ENCODE measurements at places on chromosomes 1 and 21. TPM values are rescaled to one million over a fixed set of nuclear protein-coding genes. Genes with fewer than 3 reads are reported as not detected.
A peak's percentile ranks its signal among the peaks of the same experiment; 100 is the strongest.

DNA sequence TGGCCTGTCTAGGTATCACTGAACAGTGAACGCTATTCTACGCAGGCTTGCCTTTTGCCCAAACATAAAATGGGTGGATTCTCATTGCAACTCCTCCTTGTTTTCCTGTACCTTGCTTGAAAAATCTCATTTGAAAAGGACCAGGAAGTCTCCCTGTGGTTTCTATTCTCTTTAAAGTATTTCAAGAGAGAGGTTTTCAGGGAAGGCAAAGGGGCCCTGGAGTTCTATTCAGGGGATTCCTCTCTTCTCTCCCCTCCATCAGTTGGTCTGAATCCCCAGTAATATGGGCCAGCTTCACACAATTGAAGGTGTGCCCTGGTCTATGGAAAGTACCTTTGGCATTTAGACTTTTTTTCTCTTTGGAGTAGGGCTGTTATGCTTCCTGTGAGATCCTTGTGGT, 311.3 kb downstream of the RGS7 start:
- DNase-seq = no peak

DNA sequence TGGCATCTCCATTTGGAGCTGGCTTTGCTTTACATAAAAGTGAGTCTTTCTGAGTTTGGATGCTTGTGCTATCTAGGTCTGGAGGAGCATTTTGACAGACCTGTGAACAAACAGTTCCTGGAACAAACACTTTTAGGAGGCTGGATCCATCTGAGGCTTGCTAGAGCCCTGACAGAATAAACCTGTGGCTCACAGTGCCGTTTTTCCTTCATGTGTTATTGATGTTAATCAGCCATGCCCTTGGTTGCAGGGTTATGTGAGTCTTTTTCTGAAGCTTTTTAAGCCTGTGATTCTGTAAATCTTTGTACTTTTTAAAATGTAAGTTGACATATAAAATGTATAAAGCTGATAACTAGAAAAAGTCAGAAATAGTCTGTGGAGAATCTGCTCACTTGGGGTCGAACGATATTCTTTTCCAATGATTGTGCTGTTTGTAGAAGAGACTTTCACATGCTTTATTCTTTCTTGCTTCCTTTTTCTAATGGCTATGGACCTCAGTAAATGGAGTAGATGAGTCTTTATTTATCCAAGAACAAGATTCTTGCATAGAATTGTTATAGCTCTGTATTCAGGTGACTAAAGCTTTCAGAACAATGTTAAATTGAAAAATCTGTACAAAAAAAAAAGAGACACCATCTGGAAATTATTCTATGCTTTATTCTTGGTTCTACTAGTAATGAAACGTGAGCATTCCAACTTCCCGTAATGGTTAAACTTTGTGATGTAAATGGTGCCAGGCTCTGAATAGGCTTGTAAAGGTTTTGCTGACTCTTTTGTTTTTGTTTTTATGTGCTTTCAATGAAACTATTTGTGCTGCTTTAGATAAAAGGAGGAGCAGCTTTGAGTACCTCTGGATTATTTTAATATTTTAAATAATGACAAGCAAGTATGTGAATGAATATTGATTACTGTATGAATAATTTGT, 53.7 kb downstream of the CACHD1 start:
- DNase-seq = no peak

DNA sequence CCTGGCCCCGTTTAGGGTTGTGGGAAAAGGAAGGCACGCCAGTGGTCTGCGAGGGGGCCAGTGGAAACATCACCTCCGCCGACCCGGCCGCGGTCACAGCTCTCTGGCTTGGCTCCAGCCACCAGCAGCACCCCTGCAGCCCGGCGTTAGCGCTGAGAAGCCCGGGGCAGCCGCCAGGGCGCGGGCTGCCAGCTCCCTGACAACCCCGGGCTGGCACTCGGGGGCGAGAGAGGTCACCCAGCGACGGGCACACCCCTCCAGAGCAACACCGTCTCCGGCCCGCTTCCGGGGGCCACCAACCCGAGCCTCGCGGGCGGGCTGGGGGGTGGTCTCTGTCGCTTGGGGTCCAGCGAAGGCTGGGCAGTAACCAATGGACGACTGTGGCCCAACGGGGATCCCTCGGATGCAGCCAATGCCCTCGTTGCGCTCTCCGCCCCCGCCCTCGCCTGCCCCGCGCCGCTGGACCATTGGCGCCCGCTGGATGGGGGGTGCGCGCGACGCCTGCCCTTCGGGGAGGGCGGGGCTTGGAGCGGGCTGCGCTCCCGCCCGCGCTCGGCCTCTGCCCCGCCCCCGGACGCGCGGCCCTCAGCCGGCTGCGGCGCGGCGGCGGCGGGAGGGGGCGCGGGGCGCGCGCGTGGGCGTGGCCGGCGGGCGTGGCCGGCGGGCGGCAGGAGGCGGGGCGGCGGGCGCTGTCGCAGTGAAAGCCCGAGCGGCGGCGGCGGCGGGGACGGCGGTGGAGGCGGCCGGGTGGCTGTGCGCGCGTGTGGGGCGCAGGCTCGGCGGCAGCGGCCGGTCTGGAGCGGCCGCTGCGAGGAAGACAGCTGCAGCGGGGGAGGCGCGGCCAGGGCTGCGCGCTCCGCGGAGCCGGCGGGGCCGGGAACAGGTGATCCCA, at the start of gene MAN1C1:
Gene MAN1C1, plus strand, starts transcription at position 697 of the 892 bp plus-strand sequence. CDS start 1,007 bp downstream, outside the sequence.
- peak; percentile 89 for DNase-seq

- DNase-seq = no peak
Observed at GRCh38 chr1:231138236-231138635, 23.6 kb upstream of the TRIM67 start.

DNA sequence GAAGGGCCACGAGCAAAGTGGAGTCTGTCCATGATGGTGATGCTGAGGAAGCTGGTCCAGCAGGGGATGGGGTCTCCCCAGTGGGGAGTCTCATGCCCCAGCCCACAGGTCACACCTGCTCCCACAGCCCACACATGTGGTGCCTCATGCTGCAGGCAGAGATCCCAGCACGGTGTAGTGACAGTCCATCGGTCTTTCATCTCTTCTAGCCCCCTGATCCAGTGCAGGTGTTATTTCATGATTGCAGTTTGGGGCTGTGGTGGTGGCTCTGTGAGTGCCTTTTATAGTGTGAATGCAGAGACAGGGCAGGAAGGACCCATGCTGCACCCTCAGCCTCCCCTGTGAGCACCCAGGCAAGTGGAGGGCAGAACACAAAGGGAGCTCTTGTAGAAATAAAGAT, 45.0 kb downstream of the UBASH3A start:
- no peak for DNase-seq

GRCh38 chr1:240247899-240248298, 156.2 kb downstream of the FMN2 start:
- no peak for DNase-seq

- no peak for DNase-seq
Observed at GRCh38 chr1:97050506-97050905, 328.9 kb downstream of the PTBP2 start.

DNA sequence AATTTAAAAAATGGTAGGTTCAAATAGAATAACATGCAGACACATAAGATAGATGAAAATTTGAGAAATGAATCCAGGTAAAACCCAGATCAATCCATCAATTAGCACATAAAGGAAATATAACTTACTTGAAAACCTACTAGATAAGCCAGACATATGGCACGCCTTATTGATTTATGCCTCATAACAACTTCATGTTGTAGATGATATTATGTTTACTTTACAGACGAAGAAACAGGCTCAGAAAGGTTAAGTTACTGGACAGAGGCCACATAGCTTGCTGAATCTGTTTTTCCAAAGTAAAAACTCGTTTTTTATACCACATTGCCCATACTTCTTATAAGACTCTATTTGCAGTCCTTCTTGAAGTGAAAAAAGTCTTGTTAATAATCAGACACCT, 22.1 kb upstream of the NCF2 start:
- no peak for DNase-seq

DNA sequence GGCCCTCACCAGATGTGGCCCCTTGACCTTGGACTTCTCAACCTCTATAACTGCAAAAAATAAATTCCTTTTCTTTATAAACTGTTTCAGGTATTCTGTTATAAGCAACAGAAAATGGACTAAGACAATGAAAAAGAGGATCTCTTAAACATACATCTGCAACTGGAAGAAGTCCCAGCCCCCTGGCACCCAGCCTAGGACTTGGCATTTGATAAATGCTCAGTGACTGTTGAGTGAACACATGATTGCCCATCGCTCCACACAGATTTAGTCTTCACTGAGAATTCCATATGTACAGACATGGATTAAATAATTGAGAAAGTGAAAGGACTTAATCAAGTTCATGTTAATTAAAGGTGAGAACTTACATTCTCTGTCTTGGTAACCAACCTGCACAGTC, 344.9 kb upstream of the RUNX1 start:
- no peak for DNase-seq

- no peak for DNase-seq
Observed at GRCh38 chr1:51955797-51956527, 34.5 kb downstream of the RAB3B start.

- DNase-seq = no peak
Observed at GRCh38 chr1:94070865-94071264, 50.1 kb downstream of the ABCA4 start.

DNA sequence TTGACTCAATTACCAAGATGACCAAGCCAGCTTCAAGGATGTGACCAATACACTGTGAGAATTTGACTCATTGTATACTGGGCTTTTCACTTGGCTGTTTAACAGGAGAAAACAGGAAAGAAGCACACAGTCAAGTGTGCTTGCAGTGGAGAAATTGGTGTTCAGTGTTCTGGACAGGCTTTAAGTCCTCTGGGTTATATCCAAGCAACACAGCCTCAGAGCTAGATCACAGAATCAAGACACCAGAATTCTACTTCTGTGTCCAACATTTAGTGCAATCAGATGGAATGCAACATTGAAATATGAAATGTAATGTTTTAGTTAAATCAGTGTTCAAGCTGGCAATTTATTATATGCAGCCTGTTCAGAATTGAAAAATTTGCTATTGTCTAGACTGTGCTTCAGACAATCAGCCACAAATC, 694.4 kb downstream of the LTN1 start:
- DNase-seq = no peak

DNA sequence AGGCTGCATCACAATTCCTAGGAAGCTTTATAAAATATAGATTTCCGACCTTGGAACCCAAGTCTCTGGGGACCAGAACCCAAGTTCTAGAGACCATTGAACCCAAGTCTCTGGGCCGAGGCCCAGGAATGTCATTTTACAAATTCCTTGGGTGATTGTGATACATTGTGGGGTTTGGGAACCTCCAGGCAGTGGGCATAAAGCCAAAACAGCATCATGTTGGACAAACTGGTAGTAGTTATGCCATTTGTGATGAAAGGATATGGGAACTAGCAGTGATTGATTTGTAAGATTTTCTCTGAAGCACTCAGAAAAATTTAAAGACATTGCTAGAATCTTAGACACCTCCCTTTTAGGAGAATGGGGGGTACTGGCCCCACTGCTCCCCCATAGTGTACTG, 160.2 kb downstream of the HIVEP3 start:
- no peak for DNase-seq

GRCh38 chr1:246725191-246725590, 982 bp downstream of the SCCPDH start:
- DNase-seq = no peak

GRCh38 chr1:94215955-94216354, 21.4 kb downstream of the ARHGAP29 start:
- no peak for DNase-seq

GRCh38 chr1:74673351-74674111, at the start of gene ERICH3:
Gene ERICH3 (minus strand): TSS chr1:74673792. CDS start chr1:74673519, 273 bp downstream.
- no peak for DNase-seq

GRCh38 chr1:206133751-206134415, 16.7 kb upstream of the AVPR1B start:
- no peak for DNase-seq

Gene UFC1
- total RNA-seq = 89.9 TPM

Gene C1orf226
- 0.44 TPM for total RNA-seq

Gene FOXO6
- total RNA-seq = 0.34 TPM

Gene TLCD4
- 0.60 TPM for total RNA-seq

Gene LIX1L
- total RNA-seq = 37.6 TPM

Measured in activated naive CD8-positive, alpha-beta T cell treated with anti-CD3 and anti-CD28 coated beads for 36 hours (primary cell).